ENCODE measurements at places on chromosomes 4 and X.
A peak's percentile ranks its signal among the peaks of the same experiment; 100 is the strongest.

DNA sequence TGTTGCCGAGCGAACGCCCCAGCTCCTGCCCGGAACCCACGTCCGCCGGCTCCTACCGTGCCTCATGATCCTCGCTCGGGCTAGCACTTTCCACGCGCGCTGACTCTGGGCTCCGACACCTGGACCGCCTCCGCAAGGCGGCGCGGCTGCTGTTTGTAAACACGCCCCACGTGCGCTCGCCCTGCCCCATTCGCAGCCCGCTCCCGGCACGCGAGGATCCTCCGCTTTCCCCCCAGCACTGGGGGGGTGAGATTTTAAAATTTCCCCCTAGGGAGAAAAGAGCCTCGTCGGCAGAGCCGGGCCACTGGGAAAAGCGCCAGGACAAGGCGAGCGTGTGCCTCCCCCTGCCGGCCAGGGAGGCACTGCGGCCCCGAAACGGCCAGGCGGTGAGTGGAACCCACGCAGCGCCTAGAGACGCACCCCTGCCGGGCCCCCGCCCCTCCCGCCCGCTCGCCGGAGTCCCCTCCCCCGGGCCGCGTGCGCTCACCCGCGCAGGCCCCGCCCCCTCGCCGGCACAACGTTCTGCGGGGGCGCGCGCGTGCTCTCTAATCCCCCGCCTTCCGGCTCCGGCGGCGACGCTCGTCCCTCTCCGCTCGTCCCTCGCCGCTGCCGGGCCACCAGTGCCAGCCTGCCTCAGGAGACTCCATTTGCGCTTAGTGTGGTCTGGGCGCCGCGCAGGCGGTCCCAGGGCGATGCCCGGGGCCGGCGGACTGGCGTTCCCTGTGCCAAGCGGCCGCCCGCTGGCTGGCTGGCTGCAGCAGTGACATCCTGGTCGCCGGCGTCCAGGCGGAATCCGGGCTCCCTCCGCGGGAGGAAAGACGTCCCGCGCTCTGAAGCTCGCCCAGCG lies at the start of gene TIGD2:
TSS of gene TIGD2 (plus strand) at position 548 of the 847 bp plus-strand sequence. CDS start 1,442 bp downstream, outside the sequence.
- peak; percentile 90 for DNase-seq

GRCh38 chrX:10121787-10122186 lies 35.0 kb upstream of the CLCN4 start:
- DNase-seq, result no peak

DNA sequence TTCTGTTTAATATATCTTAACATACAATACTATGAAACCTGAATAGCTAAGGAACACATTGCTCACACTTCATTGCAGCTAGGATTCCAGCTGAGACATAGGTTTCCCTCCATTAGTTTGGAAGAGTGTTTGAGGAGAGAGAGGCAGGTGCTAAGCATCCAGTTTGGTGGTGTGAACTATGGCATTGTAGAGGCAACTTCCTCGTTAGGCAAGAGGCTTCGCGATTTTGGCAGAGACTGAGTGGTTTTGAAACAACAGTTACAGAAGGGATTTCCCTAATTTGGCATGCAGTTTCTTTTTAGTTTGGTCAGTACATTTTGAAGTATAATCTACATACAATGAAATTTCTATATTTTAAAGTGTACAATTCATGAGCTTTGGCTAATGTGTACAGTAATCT lies 117.1 kb upstream of the BMP3 start:
- no peak for DNase-seq

DNA sequence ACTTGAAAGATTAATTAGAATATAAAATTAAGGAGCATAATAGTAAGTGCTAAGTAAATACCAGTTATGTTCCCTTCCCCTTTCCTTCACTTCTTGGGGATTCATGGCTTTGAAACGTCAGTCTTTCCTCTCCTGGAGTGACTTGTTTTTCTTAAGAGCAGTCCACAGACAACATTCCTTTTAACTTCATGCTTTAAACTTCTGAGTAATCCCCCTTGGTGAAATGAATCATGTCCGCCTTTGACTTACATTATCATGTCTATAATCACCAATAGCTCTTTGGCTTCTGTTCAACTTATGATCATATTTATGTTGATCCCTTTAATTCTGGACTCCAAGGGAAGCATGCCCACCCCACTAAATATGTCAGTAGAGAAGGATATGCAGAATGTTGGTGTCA lies 1012.1 kb upstream of the SLIT2 start:
- no peak for DNase-seq

GRCh38 chrX:42694260-42694815 lies 83.6 kb downstream of the PPP1R2C start:
- DNase-seq, result no peak

GRCh38 chrX:67780694-67781109 lies 236.9 kb downstream of the AR start:
- no peak for DNase-seq

- DNase-seq, result no peak
Measured at GRCh38 chr4:109113521-109113920, 188.9 kb downstream of the COL25A1 start.

DNA sequence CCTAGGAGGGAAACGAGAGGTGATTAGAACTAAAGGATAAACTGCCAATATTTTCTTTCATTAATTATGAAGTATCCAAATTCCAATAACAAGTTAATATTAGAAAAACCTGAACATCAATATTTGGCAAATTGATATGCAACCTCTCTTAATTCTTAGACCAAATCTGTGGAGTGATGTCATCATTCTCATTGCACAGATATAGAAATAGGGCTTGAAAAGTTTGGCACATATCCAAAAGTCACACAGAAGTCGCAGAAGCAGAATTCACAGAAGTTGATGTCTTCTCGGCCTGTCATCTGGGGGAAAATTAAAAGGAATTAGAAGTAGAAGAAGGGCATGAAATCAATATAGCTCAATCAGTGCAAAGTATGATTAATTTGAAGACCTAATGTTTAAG lies 36.9 kb downstream of the ENPEP start:
- no peak for DNase-seq

DNA sequence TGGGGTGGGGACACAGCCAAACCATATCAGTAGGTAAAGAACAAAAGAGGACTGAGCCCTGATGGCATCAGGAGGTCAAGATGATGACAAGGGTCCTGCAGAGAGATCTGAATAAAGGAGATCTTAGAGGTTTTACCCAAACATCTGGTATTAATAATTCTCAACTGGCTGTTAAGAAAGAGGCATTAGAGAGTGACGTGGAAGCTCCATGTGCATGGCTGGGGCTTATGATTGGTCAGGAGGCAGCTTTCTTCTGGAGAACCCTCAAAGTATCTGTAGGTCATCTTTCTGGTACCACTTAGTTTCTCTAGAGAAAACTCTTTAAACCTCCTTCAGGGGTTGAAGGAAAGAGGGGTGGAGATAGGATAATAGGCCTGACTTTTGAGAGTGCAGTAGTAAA lies 18.7 kb downstream of the MGST2 start:
- no peak for DNase-seq

DNA sequence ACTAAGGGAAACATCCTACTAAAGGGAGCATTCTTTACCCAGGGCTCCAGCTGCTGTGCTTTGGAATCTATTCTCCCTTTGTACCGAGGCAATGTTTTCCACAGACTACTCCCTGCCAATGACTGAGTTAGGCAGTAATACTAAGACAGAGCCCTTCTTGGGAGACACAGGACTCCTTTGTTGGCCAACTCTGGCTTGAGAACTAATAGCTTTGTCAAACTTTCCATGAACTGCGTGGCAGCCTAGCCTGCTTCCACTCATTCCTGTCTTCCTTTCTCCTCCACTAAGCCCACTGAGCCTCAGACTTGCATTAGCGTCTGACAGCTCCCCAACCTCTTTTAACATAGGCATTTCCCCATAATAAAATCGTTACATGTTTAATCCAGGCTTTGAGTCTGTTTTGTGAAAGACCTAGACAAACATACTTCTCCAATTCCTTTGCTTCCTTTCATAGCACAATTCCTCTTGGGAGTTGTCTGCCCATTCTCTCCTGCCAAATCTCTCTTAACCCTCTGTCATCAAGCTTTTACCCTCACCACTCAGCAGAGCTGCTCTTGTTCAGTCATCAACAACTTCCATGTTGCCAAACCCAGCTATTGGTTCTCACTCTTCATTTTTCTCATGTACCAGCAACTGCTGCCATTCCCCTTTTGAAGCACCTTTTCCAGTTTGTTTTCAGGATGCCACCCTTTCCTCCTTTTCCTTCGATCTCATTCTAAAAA lies 300.3 kb upstream of the IGFBP7 start:
- no peak for DNase-seq

GRCh38 chrX:152926923-152927322 lies 29.1 kb downstream of the ZNF185 start:
- DNase-seq, result no peak

GRCh38 chr4:74536557-74536956 lies 91.6 kb downstream of the AREG start:
- no peak for DNase-seq

DNA sequence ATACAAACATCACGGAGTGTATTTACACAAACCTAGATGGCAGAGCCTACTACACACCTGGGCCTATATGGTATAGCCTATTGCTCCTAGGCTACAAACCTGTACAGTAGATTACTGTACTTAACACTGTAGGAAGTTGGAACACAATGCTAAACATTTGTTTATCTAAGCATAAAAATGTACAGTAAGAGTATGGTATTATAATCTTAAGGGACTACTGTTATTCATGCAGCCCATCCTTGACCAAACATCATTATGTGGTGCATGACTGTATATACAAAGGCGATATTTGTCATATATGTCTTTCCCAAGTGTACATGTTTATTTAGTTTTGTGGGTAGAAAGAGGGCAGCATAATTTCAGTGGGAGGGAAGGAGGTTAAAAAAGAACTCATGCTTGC lies 177.7 kb upstream of the FSTL5 start:
- DNase-seq, result no peak

GRCh38 chrX:66150163-66150562 lies 13.9 kb upstream of the HEPH start:
- DNase-seq, result no peak
